ENCODE measurements at places on chromosomes 16 and 17. TPM values are rescaled to one million over a fixed set of nuclear protein-coding genes. Genes with fewer than 3 reads are reported as not detected.

EFCAB13 gene
- total RNA-seq, result 18.6 TPM

DPEP3 gene
- not detected for total RNA-seq

CYB561 gene
- total RNA-seq, result 109 TPM

- no peak overlapping the region for H3K4me3 ChIP-seq
- H3K4me1 ChIP-seq, result peaks cover 4% of the 10 kb centered on the region
Observed at GRCh38 chr17:74217888-74218287, 4.5 kb downstream of the TTYH2 start.

GRCh38 chr17:80996422-80997305 is 5.0 kb downstream of the CHMP6 start:
- no peak overlapping the region for H3K4me3 ChIP-seq
- no peak overlapping the region for H3K27ac ChIP-seq
- H3K27me3 ChIP-seq, result no peaks in the 10 kb centered on the region
- no peaks in the 10 kb centered on the region for H3K4me1 ChIP-seq
- DNase-seq, result no peak

- no peaks in the 10 kb centered on the region for H3K27me3 ChIP-seq
- no peaks in the 10 kb centered on the region for H3K36me3 ChIP-seq
- H3K4me3 ChIP-seq, result no peak overlapping the region
- no peak overlapping the region for H3K27ac ChIP-seq
Observed at GRCh38 chr16:52634104-52634503, 87.2 kb upstream of the TOX3 start.

DNA sequence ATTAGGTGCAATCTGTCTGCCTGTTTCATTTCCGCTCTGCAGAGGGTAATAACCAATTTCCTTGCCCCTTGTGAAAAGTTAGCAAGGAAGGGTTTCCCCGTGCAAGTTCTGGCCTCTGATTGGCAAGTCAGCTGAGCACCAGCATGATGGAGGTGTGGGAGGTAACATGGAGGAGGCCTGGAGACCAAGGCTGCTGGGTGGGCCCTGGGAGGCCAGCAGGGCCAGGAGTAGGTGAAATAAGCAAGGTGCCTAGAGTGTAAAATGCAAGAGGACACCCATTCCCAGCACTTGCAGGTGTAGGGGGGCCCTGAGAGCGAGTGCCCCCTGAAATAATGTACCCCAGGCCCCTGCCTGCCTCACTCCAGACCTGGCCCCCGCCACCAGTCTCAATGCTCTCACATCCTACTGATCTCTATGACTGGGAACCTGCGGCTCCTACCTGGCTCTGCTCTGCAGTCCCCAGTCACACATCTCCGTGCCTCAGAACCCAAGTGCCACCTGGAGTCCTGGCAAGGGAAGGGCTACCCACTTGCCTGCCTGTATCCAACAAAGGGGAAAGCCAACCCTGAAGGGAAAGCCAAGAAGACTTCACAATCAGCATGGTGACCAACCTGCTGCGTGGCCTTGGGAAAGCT is 116.2 kb downstream of the C16orf78 start:
- H3K4me1 ChIP-seq, result no peaks in the 10 kb centered on the region
- H3K4me3 ChIP-seq, result no peak overlapping the region
- no peak for DNase-seq
- H3K27ac ChIP-seq, result no peak overlapping the region
